Motor neuron (in vitro differentiated cells): ENCODE measurements at places on chromosomes 5 and 9.

- ATAC-seq, result no peak
Measured at GRCh38 chr5:31717561-31717960, 78.6 kb downstream of the PDZD2 start.

DNA sequence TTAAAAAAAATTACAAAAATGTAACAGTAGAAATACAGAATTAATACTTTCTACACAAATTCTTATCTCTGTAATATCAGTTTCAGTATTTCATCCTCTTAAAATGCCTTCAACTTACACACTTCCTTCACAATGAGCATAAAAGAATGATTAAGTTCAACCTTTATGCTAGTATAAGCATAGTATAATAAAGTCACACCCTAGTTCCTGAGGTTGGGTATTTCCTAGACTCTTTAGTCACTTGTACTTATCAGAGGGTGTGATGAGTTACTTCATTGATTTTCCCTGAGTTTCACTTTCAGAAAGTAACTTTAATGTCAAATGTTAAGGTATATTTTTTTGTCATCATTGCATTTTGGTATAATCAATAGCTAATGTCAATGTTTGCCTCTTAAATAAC, 302.4 kb downstream of the PDE4D start:
- ATAC-seq, result no peak

DNA sequence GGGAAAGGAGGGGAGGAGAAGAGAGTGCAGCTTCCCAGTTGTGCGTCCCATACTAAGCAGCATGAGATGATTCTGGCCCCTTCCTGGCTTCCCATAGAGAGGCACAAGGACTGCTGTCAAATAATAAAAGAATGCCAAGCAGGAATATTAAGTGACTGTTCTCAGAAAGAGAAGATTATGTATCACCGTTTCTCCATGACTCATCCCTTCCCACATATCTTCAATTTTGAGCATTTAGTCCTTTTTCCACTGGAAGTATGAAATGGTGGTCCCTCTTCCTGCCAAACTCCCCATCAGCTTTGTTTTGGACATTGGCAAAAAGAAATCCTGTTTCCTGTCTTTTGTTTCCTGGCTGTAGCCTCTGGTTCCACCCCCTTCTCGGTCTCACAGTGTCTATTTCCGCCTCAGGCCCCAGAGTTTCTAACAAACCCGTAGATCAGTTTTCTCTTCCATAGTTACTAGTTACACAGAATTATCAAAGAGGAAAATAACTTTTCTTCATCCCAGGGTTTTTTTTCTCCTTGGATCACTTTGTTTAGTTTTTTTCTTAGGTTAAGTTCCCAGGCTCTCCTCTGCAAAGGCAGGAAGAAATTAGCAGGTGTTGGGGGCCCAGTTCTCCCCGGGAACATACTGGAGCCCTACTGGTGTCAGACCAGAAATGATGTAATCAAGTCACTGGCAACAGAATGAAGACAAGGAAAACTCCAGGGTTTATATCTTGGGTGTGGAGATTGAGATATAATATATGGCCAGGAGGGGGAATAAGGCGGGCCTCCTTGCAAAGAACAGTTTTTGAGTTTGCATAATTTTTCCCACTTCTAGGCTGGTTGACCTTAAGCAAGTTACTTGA, 26.4 kb upstream of the ARHGAP26 start:
- ATAC-seq, result no peak

DNA sequence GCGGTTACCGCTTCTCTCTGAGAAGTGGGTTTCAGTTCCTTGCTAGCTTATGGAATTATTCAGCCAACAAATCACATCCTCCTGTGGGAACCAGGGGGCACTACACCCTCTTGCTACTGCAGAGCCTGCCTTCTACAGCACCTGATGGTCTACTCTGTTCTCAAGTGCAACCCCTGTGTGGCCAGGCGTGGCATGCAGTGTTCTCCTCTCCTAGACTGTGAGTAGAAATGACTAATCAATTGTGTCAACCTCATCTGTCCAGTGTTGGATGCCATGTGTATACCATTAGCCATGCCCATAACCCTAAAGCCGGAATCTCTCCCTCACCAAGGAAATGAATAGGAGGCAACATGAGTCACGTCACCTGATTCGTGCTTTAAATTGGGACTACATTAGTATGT, 117.2 kb upstream of the LIFR start:
- ATAC-seq, result no peak

DNA sequence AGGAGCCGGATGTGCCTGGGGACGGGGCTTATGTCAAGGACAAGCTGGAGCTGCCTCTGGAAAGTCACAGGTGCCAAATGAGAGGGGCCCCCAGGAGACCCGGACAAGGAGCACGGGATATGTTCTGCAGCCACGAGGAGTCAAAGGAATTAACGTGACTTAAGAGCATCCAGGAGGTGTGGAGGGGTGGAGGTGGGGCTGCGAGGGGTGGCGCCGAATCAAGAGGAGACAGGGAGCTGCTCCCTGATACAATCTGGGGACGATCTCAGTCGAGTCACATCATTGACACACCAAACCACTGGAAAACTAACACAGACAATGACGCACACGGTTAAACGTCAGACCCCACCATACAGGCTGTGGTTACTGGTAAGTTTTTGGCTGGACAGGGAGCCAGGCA, 10.4 kb downstream of the CCDC127 start:
- ATAC-seq, result no peak

GRCh38 chr5:92749943-92750342, 831.1 kb downstream of the NR2F1-AS1 start:
- ATAC-seq, result no peak

DNA sequence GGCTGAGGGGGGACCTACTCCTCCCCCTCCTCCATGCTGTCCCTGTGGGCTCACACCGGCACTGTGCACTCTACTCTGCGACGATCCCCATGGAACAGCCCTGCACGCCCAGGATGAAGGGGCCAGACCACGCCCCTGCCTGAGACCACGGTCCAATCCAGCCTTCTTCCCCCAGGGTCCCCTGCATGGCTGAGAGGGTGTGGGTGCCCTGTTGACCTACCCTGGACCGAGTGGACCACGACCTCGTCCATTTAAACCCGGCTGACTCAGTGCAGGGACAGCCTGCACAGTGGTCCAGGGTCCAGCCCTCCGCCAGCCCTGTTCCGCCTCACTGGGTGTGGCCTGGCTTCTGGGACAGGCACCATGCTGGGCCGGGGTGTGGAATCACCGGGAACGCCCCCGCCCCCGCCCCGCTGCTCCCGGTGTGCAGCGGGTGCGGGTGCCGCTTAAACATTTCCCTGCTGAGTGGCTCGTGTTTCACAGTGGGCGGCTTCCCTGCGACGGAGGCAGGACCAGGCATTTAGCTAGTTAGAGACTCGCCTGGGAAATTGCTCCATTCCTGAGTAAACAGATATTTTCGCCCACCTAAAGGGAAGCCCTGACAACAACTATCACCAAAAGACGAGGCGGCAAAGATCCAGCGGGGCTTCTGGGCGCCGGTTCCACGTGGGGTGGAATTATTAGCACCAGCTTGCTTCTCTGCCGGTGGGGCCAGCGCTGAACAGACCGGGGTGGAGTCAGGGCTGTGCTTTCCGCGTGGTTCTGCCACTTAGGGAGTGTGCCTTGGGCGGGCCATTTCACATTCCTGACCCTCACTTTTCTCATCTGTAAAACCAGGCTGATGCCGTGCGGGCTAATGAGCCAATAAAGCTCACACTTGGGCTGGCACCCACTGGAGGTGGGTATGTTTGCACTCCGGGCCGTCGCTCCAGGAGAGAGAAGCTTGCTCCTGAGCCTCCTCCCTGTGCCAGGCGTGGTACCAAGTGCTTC, 22.6 kb downstream of the DBH start:
- ATAC-seq, result peak; percentile 94

DNA sequence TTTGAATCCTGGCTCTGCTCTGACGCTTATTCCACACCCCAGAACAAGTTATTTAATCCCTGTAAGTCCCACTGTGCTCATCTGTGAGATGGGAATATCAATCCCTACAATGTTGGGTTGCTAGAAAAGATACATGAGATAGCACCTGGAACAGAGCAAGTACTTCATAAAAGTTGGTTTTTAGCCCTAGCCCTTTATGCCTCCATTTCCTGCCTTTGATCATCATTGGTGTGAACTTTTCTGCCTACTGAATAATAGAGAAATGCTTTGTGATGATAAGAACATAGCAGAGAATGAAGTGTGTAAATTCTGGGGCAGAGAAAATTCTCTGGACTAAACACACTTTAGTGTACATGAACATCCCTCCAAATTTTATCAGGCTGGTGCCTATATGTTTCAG, 90.3 kb upstream of the RANBP6 start:
- no peak for ATAC-seq

- ATAC-seq, result no peak
Measured at GRCh38 chr5:86894056-86894455, 276.3 kb downstream of the COX7C start.

DNA sequence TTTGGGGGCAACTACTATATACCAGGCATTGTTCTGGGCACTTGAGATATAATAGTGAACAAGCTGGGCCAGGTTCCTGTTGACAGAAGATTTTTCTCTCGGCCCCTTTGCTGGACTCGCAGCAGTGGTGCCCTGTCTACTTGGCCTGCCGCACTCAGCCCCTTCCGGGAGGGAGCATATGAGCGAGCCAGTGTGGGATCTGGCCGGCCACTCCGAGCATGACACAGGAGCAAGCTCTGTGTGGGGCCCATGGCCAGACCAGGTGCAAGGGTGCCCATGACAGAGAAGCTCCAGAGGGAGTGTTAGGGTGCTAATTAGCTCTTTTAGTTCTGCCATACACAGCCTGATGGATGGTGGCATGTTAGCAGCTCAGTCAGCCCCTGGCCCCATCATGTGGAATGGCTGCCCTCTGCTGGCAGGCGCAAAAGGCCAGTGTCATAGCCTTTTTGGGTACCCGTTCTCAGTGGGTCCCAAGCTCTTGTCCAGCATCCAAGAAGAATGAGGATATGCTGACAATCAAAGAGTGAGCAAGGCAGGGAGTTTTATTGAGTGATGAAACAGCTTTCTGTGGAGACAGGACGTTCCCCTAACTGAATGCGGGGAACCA, 9.3 kb upstream of the KIF4B start:
- no peak for ATAC-seq
